ENCODE measurements at places on chromosomes 7 and 10.

GRCh38 chr7:2104716-2105115, 128.0 kb downstream of the MAD1L1 start:
- DNase-seq = no peak

- no peak for DNase-seq
Measured at GRCh38 chr7:2199528-2199927, 33.2 kb downstream of the MAD1L1 start.

- no peak for DNase-seq
Measured at GRCh38 chr10:89078724-89079672, 88.4 kb downstream of the FAS start.

- no peak for DNase-seq
Measured at GRCh38 chr10:28963539-28964221, 286.4 kb downstream of the BAMBI start.

- DNase-seq = no peak
Measured at GRCh38 chr7:77450054-77450453, 33.9 kb upstream of the GSAP start.

- no peak for DNase-seq
Measured at GRCh38 chr10:68333058-68333395, 299 bp upstream of the PBLD start.
